ENCODE measurements at places on chromosomes 4 and X.

GRCh38 chrX:23838953-23839352, 56.0 kb downstream of the SAT1 start:
- DNase-seq: no peak

GRCh38 chr4:1191621-1192020, 19.2 kb upstream of the SPON2 start:
- peak; percentile 5 for DNase-seq

GRCh38 chrX:49312176-49312575, 8.7 kb downstream of the GAGE10 start:
- DNase-seq: no peak

DNA sequence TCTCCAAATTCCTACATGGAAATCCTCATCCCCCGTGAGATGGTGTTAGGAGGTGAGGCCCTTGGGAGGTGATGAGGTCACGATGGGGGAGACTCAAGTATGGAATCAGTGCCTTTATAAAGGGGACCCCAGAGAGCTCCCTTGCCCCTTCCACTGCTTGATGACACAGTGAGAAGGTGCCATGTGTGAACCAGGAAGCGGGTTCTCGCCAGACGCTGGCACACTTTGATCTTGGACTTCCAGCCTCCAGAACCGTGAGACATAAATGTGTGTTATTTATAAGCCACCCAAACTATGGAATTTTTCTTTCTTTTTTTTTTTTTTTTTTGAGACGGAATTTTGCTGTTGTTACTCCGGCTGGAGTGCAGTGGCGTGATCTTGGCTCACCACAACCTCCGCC, 237.6 kb downstream of the DHRSX start:
- DNase-seq: no peak

- DNase-seq: no peak
Observed at GRCh38 chr4:145679991-145680455, at the start of gene C4orf51. Gene C4orf51, plus strand, starts transcription at chr4:145680146. Its CDS starts 58 bp downstream, at chr4:145680204.

DNA sequence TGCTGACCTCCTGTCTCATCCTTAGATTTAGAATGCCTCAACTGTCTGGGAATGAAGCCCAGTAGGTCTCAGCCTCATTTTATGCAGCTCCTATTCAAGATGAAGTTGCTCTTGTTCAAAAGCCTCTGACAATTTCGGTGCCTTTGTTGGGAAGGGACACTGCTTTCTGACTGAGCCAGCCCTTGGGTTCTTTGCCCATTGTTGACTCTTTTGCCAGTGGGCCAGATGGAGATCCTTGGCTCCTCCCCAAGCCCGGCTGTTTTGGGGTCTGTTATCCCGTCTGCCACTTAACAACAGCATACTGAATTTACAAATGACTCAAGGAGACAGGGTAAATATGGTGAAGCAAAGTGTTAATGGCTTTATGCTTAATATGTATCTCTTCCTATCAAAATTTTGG, 58.3 kb upstream of the PRKX start:
- DNase-seq: no peak

DNA sequence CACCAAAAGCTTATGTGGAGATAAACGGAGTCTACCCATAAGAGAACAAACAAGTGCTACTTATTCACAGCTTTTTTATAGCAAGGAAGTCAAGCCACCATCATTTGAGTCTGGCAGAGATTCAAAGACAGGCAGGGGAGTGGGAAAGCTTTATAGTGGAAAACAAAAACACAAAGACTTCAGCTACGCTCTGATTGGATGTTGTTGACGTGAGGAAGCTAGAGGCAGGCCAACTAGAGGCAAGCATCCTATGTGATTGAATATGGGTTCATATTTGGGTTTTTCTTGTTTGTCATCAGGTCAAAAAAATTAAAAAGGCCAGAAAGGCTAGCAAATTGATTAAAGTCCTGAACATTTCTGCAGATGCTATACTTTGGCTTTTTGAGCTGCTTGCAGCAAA, 719 bp upstream of the TCEAL4 start:
- DNase-seq: no peak

GRCh38 chrX:139783959-139784358, 76.0 kb upstream of the MCF2 start:
- no peak for DNase-seq

All from omental fat pad (tissue), 4 donors.